OCI-M1 (cell line): ENCODE measurements at places on chromosomes 5 and 9.
A peak's percentile ranks its signal among the peaks of the same experiment; 100 is the strongest.

GRCh38 chr9:77127071-77127470 is 50.3 kb upstream of the VPS13A start:
- no peak for DNase-seq

DNA sequence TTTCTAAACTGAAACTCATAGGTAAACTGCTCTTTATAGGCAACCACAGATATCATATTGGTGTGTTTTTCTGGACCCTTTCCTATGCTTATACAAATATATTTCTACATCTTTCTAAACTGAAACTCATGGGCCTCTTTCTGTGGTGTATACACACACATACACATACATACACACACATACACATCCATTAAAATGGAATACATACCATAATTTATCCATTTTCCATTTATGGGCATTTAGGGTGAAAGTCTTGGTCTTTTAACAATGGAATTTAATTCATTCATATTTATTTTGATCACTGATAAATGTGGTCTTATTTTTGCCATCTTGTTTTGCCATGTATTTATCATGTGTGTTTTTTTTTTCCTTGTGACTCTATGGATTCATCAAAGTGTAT is 44.1 kb downstream of the SLC22A5 start:
- DNase-seq: no peak

DNA sequence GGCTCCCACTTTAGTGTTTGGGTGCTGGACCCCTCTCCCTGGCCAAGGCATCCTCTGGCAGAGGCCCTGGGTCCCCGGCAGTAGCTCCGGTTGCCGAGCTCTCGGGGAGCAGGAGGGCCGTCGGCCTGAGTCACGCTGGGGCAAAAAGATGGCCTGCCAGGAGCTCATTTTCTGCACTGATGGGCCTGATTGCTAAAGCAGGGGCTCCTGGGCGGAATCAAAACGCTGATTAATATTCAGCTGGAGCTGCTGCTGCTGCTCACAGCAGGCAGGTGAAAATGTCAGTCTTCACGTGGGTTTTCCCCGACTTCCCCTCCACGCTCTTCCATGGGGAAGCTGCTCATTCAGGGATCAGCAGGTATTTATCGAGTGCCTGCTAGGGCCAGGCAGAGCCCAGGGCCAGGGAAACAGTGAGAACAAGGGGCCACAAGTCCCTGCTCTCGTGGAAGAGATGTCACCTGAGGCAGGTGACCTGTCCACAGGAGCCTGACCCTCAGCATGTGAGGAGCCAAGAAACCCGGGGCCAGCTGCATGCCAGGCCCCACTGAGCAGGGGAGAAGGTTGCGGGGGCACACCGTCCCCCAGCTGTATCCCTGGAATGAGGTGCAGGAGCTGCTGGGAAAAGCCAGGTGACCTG is 22.1 kb downstream of the LAMC3 start:
- DNase-seq: no peak

DNA sequence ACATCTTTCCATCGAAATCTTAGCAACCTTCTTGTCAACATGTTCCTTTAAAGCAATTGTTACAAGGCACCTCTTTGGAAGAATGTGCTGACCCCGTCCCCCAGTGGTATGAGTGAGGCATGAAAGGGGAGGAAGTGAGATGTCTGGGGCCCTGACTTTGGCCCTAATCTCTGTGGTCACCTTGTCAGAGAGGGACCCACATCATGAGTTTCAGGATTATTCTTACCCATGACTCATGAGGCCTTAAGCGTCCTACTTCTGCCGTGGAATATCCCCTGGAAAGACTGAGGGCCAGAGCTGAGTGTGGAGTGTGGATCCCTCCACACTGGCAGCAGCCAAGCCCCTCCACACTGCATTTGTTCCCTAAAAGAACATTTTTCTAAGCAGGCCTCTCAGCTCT is 81.2 kb downstream of the FSTL4 start:
- no peak for DNase-seq

- DNase-seq: no peak
Measured at GRCh38 chr9:79902825-79903600, 331.2 kb downstream of the TLE4 start.

DNA sequence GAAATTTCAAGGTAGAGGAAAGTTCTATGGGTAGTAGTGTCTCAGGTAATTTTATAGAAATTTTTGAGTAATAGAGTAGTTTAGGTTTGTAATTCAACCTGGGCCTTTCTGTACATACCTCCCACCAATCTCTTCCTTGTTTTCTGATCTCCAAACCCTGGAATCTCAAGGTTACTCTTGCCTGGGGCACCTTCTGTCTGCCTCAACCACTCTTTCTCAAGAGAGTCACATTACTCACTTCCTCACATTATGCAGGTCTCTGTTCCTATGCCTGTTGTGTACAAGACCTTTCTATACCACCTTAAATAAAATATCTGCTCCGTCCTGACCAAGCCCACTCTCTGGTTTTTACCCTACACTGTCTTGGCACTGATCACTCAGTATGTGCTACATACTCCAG is 412.6 kb upstream of the CTNND2 start:
- DNase-seq: no peak

DNA sequence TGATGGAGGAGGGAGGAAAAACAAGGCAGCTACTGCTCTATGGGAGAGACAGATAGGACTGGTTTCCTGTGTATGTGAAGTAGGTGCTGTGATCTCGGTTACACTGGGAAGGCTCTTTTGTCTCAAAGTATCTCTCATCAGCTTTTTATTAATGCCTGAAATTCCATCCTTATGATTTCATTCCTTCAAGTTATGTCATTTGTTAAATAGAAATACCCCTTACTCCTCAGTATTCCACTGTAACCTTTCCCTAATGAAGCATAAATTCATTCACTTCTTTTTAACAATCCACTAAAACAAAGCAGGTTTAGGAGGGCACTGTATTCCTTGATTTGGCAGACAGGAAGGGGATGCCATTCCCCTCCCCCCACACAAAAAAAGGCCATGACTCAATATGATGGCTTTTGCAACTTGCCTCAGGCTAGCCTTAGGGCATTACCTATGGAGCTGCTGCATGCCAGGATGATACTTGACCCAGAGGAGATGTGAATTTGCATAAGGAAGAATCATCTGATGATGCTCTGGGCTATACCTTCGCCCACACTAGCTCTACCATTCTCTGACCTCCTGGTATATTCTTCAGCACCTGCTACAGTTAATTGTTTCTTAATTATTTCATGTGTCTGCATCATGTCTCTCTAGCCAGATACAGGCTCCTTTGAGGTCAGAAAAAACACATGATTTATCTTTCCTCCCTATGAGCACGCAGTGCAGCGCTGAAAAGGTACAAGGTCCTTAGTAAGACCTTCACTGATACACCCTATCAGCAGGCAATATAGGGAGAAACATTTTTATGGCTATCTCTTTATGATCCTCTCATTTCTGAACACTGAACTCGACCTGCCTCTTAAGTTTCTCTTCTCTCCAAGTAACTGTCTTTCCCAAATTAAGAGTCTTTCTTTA is 26.3 kb downstream of the NR3C1 start:
- DNase-seq: no peak

DNA sequence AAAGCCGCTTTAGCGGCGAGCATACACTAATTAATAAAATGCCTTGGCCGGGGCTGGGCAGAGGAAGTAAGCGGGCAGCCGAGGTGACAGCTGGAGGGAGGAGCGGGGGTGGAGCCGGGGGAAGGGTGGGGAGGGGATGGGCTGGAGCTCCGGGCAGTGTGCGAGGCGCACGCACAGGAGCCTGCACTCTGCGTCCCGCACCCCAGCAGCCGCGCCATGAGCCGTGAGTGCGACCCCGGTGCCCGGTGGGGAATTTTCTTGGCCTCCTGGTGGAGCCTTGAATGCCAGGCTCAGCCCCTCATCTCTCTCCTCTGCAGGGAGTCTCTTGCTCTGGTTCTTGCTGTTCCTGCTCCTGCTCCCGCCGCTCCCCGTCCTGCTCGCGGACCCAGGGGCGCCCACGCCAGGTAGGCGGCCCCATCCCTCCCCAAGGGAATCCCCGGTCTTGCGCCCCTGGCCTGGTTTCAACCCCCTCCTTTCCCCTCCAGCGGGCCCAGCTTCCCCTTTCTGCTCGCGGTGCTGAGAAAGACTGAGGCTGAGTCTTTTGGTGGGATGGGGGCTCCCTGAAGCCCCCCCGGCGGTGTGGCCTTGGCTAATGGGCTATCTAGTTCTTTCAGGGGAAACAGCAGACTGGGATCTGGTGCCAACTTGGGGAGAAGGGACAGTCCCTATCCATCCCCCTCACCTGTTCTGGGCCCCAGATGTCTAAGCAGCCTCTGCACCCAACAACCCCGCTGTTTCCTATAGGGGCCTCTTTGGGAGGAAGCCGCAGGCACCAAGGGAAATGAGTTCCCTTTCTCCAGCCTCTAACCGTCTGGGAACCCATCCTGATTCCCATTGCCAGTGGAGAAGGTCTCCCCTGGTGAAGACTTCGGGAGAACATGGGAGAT is at the start of gene PTGS1:
TSS of gene PTGS1 (plus strand) at position 156 of the 887 bp plus-strand sequence. CDS start at position 217, 61 bp downstream.
- DNase-seq: peak; percentile 78

- DNase-seq: no peak
Measured at GRCh38 chr9:818958-819357, 22.5 kb upstream of the DMRT1 start.

- DNase-seq: no peak
Measured at GRCh38 chr9:132795511-132796303, 82.4 kb downstream of the AK8 start.

- DNase-seq: no peak
Measured at GRCh38 chr9:36284226-36284625, 26.0 kb upstream of the GNE start.

- no peak for DNase-seq
Measured at GRCh38 chr9:135612981-135613910, 26.1 kb downstream of the GLT6D1 start.
